ENCODE measurements at places on chromosomes 3 and 15. TPM values are rescaled to one million over a fixed set of nuclear protein-coding genes. Genes with fewer than 3 reads are reported as not detected.
A peak's percentile ranks its signal among the peaks of the same experiment; 100 is the strongest.

DNA sequence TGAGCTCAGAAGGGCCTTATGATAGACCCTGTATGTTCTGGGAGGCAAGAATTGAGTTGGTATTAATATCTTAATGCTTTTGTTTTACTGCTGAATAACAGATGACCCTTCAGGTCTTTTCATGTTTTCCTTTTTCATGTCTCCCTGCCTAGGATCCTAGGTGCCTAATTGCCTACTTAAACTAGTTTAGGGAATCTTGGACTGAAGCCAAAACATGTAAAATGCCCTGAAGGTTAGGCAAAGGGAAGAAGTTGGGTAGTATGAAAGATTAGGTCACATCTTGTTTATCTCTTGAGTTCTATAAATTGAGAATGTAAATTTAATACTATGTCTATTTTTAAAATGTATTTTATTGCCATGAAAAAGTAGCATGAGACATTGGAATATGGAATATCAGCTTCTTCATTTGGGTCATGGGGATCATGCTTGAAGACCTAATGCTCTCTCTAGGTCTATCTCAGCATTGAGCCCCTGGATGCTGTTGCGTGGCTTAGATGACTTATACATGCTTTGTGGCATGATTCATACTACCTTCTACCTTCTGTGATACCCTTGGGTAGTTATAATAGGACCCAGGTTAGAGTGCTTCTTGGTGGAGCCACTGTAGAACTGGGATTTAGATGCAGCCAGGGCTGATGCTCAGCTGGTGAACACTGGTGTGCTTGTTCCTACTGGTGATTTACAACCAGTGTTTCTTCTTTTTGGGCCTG is 26.4 kb downstream of the RBM6 start:
- no peak for DNase-seq

- DNase-seq: no peak
Observed at GRCh38 chr3:65963787-65964677, 74.7 kb downstream of the MAGI1 start.

DNA sequence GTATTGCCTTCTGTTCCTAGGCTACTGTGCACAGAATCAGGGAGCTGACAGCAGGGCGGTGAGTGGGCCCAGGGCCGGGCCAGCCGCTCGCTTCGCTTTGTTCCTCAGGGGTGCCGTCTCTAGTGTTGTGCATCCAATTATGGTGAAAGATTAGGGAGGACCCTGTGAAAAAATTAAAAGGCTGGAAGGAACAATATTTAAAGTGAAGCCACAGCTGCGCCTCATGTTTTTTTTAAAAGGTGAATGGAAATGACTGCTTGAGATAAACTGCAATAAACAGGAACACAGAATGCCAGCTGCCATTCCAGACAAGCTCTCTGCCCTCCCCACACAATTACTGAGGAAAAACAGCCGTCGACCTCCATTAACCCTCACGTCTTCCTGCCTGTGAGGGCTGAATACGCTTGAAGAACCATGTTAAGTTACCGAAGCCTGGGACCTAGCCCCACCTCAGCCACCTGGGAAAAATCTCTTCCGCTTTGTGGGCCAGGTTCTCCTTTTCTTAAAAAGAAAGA is 132.0 kb upstream of the IL12A start:
- peak; percentile 85 for DNase-seq

- DNase-seq: no peak
Observed at GRCh38 chr15:98694161-98694560, 45.8 kb downstream of the IGF1R start.

- DNase-seq: no peak
Observed at GRCh38 chr15:42679285-42680141, 57.4 kb downstream of the CDAN1 start.

GRCh38 chr3:170809007-170809974 is 60.7 kb downstream of the RPL22L1 start:
- DNase-seq: peak; percentile 62

- DNase-seq: no peak
Observed at GRCh38 chr3:44412365-44412764, 65.1 kb downstream of the ZNF445 start.

GRCh38 chr3:8492744-8493511 is 8.7 kb upstream of the LMCD1 start:
- DNase-seq: no peak

GRCh38 chr3:188400494-188401243 is 246.7 kb downstream of the LPP start:
- DNase-seq: no peak

DNA sequence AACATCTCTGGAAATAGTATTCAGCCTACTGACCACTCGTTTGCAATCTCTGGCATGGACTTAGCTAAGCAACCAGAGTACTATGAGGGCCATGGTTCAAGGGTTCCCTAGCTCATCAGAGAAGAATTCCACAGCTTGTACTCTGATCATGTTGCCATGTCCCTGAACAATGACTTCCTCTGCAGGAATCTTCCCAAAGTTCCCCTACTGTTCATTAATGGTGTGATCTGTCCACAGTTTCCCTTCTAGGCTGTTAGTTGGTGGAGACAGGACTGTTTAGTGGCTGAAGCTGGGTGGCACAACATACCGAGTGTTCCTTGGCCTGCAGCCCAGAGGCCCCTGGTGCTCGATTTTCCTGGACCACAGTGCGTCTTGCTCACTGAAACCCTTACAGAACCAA is 44.4 kb upstream of the GALNT15 start:
- DNase-seq: no peak

DNA sequence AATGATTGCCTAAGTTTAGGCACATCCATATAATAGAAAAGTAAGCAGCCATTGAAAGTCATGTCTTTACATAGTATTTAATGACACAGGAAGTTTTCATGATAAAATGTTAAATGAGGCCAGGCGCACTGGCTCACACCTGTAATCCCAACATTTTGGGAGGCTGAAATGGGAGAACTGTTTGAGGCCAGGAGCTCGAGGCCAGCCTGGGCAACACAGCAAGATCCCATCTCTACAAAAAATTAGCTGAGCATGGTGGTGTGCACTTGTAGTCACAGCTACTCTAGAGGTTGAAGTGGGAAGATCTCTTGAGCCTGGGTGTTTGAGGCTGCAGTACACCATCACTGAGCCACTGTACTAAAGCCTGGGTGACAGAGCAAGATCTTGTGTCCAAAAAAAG is 59.4 kb downstream of the SETMAR start:
- DNase-seq: no peak

- DNase-seq: no peak
Observed at GRCh38 chr3:39644176-39644575, 165.2 kb upstream of the MYRIP start.

- no peak for DNase-seq
Observed at GRCh38 chr3:134517791-134518190, 31.9 kb downstream of the CEP63 start.

Gene TMEM40
- 3.7 TPM for polyA plus RNA-seq

Gene GOLGA8S
- polyA plus RNA-seq: 0.64 TPM

All from renal pelvis (tissue), 12 donors.